EH (cell line): ENCODE measurements at places on chromosomes 3 and 15.
A peak's percentile ranks its signal among the peaks of the same experiment; 100 is the strongest.

DNA sequence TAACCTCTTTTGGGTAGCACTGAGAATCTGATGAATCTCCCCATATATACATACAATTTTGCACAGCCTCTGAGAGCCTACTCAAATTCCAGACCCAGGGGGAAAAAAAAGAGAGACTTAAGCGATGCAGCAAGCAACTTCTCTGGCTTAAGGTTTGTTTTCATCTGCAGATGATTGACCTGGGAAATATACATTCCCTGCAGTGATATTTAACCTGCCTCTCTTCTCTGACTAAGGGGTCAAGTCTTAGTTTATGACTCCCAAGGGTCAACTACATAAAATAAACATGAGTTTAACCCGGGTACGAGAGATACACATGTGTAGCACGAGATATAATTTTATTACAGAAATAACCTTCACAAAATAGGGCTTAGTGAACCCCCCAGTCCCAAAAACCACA, 737.8 kb downstream of the TUSC7 start:
- DNase-seq = no peak

DNA sequence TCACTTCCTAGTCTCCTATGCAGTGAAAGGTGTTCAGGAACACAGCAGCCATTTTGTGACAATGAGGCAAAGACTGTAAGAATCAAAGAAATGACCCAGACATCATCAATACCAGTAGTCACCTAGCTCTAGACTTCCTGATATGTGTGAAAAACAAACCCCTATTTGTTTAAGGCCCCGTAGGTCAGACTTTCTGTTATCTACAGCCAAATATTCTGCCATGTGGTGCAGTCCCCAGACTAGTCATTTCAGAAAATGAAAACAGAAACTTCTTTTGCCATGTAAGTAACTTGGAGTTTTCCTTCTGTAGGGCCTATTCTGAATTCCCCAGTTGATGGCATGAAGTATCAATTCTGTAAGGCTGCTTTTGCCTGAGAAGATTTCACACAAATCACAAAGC, 181.7 kb upstream of the SNTN start:
- DNase-seq = no peak

DNA sequence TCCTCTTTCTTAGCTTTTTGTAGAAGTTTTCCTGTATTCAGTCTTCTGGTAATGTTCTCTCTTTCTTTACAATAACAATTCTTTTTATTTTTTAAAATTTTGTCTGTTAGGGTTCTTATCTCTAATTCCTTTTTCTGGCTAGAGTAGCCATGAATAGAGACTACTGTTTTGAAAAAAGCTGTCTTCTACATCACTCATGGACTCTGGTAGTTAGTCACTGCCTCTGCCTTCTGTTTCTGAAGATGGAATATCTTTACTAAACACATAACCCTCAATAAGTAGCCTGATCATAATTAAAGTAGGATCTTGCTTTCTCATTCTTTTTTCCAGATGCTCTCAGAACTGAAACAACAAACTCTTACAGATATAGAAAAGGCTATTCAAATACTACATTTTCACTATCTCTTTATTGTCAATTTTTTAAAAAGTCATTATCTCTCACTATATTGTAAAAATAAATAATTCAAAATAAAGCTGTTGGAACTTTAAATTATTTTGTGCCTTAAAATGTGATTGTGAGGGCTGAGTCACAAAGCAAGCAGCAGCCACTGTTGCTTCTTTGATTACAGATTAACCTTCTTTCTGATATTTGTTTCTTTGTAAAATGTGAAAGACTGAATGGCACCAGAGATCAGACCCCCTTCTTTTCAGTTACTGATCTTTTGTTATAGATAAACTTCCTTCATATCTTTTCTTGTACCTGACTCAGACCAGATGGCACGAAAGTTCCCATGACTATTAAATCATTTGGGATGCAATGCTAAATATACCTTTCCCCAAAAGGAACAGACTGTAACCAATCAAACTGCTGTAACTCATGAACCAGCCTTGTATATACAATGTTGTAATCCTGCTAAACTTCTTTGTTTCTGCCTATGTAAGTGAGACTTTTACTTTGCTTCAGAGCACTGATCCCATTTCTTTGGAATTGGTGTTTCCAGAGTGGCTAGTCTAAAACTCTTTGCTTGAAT, 1159.5 kb downstream of the IGSF11 start:
- DNase-seq = no peak

- peak; percentile 90 for DNase-seq
Observed at GRCh38 chr15:58440158-58440910, 8.5 kb downstream of the LIPC start.

GRCh38 chr3:165640970-165641369, 196.3 kb downstream of the BCHE start:
- no peak for DNase-seq
